ENCODE measurements at places on chromosomes 16 and 17. TPM values are rescaled to one million over a fixed set of nuclear protein-coding genes. Genes with fewer than 3 reads are reported as not detected.

DNA sequence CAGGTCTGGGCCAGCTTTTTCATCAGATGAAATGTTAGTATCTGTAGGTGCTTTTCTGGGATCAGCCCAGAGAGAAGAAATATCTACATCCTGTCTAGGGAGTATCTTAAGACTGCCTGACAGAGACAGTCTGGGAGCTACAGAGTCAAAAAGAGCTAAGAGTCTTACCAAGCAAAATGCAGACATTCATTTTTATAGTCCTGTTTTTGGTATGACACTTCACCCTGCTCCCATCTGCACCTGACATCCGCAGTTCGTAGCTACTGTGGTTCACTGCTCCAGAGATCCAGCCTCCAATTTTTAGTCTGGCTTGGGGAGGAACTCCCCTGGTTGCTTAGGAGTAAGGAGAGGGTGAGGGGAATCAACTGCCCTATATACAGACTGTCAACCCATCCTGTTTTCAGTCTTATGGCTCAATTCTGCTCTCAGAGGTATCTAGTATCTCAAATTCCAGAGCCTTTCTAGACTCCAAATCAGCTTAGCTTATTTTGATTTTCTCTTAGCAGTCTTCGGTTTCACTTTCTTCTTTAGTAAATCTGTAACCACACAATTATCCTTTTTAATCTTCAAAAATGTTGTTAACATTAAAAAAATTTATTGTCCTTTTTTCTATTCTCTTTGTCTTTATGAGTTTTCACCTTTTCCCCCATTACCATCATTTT, 97.8 kb downstream of the TMEM100 start:
- no peak for DNase-seq

BCL6B gene
- not detected for polyA plus RNA-seq

DNA sequence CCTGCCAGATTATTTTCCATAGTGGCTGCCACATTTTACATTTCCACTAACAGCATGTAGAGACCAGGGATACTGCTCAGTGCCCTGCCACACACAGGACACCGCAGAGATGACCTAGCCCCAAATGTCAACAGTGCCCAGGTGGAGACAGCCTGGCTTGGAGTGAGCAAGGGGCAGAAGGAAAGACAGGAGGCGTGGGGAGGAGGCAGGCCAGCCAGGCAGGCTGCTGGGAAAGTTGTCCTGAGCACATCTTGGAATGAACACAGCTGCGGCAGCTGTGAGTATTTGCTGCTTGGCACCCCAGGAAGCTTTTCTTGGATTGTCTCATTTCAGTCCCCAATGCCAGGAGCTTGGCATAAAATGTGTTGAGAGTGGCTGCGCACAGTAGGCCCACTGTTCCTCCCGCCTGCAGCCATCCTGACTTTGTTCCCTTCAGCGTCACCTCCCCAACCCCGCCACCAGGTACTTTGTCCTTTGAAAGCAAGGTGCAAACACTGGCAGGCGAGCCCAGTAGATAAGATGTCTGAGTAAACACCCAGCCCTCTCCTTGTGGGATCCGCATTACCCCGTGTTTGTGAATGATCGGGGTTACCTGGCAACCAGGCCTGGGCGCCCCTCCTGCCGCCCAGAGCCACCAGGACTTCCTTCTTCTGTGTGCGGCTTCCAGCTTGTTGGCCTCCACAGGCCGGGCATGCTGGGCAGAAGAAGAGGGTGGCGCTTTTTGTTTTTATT, 114.0 kb downstream of the CMIP start:
- DNase-seq = no peak

- no peak for DNase-seq
Observed at GRCh38 chr17:12631076-12631475, 34.6 kb upstream of the MYOCD start.

ZP2 gene
- not detected for polyA plus RNA-seq

PMFBP1 gene
- polyA plus RNA-seq = 0.95 TPM

DNA sequence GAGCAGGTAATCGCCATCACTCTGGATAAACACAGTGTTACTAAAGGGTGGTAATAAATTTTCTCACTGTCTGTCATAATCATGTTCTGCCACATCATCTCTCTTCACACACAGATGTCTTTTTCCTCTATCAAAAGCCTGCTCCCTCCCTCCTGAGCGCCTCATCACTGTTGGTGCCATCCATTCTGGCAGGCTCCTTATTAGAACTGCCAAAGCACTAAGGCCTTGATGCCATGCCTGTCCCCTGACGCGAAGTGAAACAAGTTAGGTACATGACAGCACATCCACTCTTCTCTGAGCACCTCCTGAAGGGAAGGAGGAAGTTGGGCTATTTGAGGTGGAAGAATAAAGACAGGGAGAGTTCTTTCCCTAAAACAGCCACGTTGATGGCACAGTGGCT, 38.2 kb upstream of the AXIN2 start:
- no peak for DNase-seq

DNA sequence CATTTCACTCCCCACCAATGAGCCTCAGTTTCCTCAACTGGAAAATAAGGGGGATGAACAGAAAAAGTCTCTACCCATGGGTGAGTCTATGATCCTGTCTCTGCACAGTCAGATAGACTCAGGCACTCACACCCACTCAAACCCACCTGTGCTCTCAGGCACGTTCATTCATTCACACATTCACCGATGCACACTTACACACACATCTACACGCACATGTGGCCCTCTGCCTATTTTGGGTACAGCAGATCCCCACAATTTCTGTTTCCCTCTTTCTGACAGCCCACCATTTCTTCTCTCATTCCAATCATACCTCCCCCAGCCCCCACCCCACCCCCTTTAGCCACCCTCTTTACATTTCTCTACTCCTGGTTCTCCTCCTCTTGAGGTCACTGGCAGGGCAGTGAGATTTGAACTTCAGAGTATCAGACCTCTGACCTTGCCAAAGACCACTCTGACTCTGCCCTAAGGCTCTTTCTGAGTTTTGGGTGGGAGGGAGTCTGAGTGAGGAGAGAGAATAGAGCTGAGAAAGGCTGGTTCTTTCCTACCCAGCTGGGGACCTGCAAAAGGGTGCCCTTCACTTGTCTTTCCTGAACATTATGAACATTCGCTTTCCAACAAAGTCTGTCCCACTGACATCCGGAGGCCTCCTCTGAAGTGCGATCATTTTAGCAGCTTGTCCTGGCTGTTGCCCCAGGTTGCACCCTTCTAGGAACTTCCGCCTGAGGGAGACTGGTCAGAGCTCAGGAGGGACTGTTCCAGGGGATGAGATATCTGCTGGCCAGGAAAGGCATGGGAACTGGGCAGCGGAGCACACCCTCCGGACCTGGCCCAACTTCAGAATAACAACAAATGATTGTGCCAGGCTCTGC, 10.1 kb upstream of the COL1A1 start:
- no peak for DNase-seq

TMEM204 gene
- polyA plus RNA-seq = 135 TPM

- DNase-seq = no peak
Observed at GRCh38 chr17:79473111-79473875, 137.6 kb downstream of the RBFOX3 start.

DNA sequence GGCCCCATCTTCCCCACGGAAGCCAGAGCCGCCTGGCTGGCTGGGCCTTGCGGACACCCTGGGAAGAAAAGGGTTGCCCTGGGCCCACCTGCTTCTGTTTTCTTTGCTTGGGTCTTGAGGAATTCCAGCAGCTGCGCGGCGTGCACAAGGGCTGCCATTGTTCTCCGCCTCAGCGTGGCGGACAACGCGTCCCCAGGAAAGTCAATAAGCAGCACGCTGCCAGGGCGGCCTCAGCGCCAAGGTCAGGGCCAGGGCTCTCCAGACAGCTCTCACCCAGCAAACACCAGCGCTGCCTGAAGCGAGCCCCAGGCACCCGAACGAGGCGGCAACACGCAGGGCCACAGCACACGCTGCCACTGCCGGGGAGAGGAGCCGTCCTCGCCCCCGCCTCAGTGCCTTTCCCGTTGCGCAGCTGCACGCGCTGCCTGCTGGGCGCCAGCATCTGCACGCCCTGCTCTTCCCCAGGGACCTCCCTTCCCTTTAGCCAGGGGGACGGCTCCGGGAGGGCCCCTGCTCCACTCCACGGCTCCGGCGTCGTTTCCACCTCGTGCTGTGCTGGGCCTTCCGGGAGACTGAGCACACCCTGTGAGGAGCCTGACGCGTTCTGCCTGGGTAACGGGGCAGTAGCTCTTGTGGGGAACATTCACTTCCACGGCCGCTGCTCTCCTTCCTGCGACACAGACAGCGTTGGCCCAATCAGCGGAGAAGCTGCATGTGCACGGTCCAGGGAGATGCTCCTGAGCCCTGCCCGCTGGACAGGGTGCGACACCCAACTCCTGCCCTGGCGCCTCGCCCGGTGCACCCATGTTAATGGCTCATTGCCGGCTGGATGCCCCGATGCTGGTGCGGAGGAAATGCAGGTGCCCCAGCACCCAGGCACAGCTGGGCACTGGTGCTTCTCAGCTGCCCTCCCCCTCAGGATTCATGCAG, 57.8 kb downstream of the LMF1 start:
- DNase-seq = no peak

DNA sequence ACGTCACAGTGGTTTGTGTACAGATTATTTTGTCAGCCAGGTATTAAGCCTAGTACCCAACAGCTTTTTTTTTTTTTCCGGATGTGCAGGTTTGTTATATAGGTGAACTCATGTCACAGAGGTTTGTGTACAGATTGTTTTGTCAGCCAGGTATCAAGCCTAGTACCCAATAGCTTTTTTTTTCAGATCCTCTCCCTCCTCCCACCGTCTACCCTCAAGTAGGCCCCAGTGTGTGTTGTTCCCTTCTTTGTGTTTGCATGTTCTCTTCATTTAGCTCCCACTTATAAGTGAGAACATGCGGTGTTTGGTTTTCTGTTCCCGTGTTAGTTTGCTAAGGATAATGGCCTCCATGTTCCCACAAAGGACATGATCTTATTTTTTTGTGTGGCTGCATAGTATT, 19.9 kb downstream of the RPTOR start:
- no peak for DNase-seq

DNA sequence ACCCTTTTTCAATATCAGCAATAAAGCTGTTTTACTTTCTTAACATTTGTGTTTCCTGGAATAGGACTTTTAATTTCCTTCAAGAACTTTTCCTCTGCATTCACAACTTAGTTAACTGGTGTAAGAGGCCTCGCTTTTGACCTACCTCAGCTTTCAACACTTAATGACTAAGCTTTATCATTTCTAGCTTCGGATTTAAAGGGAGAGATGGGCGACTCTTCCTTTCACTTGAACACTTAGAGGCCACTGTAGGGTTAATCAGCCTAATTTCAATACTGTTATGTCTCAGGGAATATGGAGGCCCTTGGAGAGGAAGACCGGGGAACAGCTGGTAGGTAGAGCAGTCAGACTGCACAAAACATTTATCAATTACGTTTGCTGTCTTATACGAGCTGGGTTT, 4.7 kb downstream of the SYNRG start:
- DNase-seq = no peak

GRCh38 chr17:59851439-59852375, 41.0 kb downstream of the TUBD1 start:
- no peak for DNase-seq

GRCh38 chr16:65306300-65306699, 184.4 kb upstream of the CDH11 start:
- no peak for DNase-seq

- DNase-seq = no peak
Observed at GRCh38 chr16:72657791-72658190, 390.1 kb downstream of the ZFHX3 start.

RSL1D1 gene
- 353 TPM for polyA plus RNA-seq

CIITA gene
- 0.80 TPM for polyA plus RNA-seq

GRCh38 chr17:50359998-50360461, 13.0 kb downstream of the MRPL27 start:
- no peak for DNase-seq

DNA sequence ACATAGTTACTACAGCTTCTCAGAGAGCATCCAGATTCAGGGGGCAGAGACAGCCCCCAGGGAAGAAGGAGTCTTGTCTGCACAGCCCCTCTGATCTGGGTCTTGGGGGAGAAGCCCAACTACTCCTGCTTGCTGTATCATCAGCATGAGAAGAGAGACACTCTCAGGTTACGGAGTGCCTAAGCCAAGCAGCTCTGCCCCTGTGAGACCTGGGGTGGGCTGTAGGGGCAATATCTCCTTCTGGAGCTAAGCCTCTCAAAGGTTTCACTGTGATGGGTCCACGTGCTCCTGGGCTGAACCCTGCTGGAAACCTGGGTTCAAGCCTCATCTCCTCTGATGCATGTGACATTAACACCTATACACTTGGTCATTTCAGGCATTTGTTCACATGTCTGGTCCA, 123.2 kb downstream of the CPPED1 start:
- no peak for DNase-seq

GRCh38 chr17:17028059-17028877, 14.0 kb upstream of the MPRIP start:
- DNase-seq = no peak

- DNase-seq = peak; percentile 16
Observed at GRCh38 chr16:23509782-23510163, 521 bp downstream of the GGA2 start.

C17orf50 gene
- 2.1 TPM for polyA plus RNA-seq
